ENCODE measurements at places on chromosomes 2 and 18.

- DNase-seq, result no peak
Observed at GRCh38 chr2:1393321-1393720, 19.9 kb upstream of the TPO start.

DNA sequence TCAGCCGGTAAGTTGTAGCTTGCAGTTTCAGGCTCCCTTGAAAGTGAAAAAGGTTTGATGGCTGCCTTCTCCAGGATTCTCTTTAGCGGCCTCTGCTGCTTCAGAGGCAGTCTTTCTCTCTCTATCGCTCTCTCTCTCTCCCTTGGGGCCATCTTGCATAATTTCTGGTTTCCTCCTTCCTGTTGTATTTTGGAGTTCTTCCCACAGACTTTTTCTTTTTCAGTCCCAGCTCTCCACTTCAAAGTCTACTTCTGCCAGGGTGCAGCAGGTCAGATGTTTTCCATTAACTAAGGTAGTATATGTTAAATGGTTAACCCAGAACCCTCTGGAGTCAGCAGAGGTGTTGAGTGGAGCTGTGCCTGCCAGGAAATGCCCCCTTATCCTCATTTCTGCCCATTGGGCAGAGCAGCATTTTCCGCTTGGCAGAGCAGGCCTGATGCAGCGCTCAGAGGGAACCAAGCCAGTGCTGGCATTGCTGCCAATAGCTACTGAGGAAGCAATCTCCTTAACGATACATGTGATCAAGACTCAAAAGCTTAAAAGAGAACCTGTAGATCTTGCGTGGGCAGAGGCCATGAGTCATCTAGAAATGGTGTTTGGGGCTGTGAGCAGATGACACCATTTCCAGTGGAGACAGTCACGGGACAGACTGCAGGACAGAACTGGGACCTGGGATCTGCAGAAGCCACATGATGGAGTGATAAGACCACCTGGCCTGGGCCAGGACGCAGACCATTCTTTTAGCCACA, 20.8 kb downstream of the DBI start:
- no peak for DNase-seq

DNA sequence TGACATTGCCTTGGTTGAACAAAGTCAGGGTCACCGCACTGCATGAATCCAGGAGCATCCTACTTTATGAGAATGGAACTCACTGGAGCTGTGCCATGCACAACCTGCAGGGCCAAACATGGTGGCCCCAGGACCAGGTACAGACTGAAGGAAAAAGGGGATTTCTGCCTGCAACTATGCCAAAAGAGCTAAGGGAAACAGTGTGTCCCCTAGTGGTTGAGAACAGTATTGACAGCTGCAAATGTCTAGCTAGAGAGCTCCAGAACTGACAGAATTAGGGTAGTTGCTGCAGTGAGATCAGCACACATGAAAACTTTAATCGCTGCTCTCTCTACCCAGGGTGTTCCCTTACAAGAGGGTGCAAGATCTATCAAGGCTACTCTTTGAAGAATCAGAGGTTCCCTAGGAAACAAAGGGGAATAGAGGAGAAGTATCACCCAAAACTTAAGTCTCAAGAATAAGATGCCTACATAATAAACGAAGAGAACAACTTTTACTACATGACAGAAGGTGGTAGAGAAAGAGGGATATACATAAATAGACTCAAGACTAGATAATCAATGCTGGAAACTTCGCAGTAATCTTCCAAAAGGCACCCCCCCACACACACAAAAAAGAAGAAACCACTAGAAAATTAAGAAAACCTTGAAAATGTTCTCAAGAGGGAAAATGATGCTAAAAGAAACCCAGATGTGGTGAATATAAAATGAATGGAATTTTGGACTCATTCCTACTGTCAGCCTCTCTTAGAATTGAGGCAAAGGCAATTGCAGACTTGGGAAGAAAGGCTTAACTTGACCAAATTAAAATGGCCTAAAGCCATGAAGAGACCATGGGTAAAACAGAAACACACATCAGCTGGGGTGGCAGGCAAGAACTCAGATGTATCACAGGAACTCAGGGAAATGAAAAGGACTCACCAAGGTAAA, 43.6 kb upstream of the IHH start:
- no peak for DNase-seq

GRCh38 chr2:182179176-182179575, 193.5 kb downstream of the PPP1R1C start:
- no peak for DNase-seq

DNA sequence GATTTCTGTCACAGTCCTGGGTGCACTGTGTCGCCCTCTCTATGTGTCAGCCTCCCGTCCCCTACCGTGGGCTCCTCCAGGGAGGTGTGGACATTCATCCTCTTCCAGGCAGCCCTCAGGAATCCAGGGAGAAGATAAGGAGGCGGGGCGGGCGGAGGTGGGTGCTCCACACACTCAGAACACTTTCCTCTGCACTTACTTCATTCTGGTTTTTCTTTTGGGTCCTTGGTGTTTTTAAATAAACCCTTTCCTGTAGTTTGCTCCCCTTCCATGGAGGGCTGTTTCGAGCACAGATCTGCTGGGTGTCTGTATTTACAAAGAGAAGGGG, 183.9 kb downstream of the FAM210A start:
- no peak for DNase-seq

DNA sequence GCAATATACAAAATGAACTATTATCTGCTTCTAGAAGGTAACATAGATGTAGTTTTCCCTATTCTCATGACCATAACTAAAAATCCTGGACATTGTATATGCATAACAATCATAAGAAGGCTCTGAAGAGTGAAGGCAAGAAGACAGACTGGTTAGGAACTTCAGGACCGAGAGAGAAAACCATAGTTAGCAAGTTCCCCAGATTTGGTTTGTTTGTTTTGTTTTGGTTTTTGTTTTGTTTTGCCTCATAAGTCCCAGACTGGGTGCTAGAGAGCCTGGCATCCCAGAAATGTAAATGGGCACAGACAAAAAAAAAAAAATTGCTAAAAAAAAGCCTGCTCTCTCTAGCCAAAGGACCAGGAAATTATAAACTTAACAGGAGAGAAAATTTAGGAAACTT, 192.2 kb upstream of the FBXO11 start:
- DNase-seq, result no peak

DNA sequence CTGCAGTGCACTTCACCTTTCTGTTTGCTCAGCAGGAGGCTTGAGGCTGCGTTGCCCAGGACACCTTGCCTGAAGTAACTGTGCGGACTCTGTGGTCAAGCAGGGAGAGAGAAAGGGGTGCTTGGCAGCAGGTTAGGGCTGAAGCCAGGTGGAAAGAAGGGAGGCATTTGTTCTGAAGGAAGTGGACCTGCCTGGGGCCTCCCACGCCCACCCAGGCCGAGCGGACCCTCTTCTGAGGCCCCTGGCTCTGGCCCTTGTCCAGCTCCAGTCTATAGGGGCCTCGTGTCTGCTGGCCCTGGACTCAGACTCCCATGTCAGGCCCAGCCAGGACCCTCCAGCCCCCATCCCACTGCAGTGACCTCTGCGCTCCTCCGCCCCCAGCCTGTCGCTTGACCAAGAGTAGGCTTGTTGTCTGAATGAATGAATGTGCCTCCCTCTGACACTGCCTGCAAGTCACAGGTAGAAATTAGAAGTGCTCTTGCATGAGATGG, 2.5 kb downstream of the SNED1 start:
- DNase-seq, result peak; percentile 18

DNA sequence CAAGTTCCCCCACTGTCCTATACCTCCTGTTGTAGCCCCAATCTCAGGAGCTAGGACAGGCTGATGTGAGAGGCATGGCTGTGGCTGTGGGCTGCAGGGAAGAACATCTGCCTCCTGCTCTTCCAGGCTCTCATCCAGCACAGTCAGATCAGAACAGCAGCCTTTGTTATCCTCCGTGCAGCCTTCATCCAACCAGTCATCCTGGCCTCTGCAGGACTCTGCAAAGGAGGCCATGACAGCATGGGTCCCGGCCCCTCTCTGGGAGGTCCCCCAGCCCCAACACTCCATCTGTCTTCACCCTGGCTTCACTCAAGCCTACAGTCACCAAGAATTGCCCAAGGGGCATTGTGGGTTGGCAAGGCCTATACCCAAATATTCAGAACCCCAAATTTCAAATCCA, 223.2 kb upstream of the COPS8 start:
- DNase-seq, result no peak

DNA sequence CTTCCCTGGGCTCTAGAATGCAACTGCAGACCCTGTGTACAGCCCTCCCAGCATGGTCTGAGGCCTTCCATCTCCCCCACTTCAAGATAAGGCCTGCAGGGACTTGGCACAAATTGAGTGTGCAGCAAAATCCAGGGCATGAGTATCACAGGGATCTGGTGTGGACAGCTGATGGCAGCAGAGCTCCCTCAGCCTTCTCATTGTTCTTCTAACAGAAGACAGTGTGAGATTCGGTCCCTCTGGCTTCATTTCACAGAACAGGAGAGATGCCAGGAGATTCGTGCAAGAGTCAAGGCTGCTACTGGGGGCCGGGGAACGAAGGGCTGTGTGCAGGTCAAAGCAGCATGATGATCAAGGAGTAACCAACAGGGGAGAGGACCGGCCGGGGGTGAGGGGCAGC, 85.8 kb downstream of the UXS1 start:
- DNase-seq, result peak; percentile 48

DNA sequence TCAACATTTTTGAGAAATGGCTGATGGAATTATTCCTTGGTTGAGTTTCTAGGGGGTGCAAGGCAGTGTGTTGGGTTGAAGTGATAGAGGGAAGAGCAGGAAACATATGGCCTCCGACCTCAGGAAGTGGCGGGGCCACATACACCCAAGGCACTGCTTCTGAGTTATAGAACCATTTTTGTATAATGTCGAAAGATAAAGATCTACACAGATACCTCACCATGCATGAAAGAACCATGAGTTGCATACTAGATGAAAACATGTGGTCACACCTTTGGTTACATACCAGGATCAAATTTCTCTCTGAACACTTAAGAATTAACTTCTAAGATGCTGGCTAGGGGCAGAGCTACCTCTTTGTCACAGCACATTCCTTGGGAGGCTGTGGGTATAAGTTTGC, 23.2 kb downstream of the LAMA3 start:
- DNase-seq, result no peak

- DNase-seq, result no peak
Observed at GRCh38 chr2:225017713-225018112, 24.6 kb downstream of the DOCK10 start.

DNA sequence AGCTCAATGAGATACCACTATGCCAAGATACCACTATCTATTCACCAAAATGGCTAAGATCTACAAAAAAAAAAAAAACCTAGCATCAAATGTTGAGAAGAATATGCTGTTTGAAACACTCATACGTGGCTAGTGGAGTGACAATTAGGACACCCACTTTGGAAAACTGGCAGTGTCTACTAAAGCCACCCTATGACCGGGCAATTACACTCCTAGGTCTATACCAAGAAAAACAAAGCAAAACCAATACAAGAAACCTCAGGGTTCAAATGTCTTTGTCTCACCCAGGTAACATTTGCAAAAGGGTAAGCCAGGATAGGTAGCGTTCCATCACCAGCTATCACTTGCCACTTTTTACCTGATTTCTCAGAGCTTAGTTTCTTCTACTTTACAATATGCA, 123.6 kb upstream of the CAB39 start:
- DNase-seq, result no peak

DNA sequence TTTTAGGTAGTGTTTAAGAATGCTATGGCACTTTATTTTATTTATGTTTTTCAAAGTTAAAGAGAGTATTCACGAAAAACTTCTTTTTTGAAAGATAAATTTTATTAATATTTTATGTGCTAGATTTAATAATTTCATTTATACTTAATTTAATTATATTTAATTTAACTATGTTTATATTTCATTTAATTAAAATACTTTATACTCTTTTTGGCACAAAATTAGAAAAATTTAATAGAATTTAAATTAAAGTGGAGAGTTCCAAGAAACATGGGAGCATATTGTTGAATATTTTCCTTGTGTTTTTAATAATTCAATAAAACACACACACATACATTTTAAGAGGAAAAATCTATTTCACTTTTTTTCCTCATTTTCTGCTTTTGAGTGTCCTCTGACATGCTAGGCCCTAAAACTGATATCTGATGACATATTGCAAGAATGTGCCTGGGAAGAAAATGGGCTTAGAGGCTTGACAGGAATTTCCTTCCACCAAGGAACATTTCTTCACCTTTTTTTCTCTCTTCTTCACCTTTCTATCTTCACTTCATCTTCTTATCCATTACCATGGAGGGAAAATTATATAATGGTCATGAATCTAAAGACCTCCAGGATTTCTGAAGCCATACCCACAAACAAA, 15.4 kb downstream of the ARHGAP28 start:
- DNase-seq, result no peak

DNA sequence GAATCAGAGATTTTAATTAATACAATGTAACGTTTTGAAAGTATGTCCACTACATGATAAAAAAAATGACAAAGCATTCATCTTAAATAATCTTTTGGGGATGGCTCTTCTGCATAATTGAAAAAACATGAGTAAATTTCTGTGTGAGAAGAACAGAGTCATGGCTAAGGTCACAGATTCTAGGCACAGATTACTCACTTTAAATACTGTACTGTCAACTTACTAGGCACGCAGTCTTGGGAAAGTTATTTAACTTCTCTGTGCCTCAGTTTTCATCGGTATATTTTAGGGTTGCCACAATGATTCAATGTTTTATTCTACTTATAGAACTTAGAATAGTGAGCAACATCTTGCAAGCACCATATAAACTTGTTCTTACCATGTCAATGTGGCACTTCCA, 49.2 kb downstream of the TMEFF2 start:
- DNase-seq, result no peak

DNA sequence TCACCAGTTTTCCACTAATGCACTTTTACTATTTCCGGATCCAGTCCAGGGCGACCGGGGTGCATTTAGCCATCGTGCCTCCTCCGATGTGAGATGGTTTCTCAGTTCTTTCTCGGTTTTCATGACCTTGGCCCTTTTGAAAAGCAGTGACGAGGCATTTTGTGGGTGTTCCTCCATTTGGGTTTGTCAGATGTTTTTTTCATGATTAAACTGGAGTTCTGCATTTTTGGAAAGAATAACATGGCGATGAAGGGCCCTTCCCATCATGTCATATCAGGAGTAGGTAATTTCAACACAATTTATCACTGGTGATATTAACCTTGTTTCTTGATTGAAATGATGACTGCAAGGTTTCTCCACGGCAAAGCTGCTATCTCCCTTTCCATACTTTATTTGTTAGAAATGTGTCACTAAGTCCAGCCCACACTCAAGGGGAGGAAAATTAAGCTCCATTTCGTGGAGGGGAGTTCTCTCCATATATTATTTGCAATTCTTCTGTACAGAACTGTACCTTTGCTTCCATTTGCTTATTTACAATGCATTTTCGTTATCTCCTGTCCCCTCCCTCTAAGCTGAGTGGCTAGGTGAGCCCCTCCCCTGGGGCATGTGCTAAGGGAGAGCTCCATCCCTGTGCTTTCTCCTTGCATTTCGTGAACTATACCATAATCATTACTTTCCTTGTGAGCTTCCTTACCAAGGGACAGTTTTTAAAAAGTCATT, 8.9 kb upstream of the KLF11 start:
- no peak for DNase-seq

DNA sequence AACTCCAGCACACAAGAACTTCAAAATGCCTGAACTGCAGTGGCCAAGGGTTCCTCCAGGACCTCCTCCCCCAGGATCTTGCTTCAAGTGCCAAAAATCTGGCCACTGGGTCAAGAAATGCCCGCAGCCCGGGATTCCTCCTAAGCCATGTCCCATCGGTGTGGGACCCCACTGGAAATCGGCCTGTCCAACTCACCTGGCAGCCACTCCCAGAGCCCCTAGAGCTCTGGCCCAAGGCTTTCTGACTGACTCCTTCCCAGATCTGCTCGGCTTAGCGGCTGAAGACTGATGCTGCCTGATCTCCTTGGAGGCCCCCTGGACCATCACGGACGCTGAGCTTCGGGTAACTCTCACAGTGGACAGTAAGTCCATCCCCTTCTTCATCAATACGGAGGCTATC, 306.4 kb downstream of the RBM43 start:
- DNase-seq, result no peak
